Activated CD4-positive, alpha-beta T cell treated with anti-CD3 and anti-CD28 coated beads, Interleukin-2, amount 10 ng/mL, durations not matched to agents 7 days and 5 days (primary cell): ENCODE measurements at places on chromosomes 5 and 9. TPM values are rescaled to one million over a fixed set of nuclear protein-coding genes. Genes with fewer than 3 reads are reported as not detected.

- DNase-seq, result no peak
These were observed 33.6 kb upstream of the MEGF10 start for GRCh38 chr5:127256886-127257597.

- peak; percentile 85 for DNase-seq
These were observed 77.1 kb downstream of the SUSD1 start for GRCh38 chr9:112097712-112098688.

GRCh38 chr9:70403618-70404025 lies 10.8 kb downstream of the KLF9 start:
- no peak for DNase-seq

SMC5 gene
- total RNA-seq, result 36.3 TPM

ANKRD33B gene
- 3.7 TPM for total RNA-seq
